Right ventricle myocardium superior (tissue), 1 donor: ENCODE measurements at places on chromosomes 12 and 14. TPM values are rescaled to one million over a fixed set of nuclear protein-coding genes. Genes with fewer than 3 reads are reported as not detected.

GRCh38 chr12:105927564-105927963 lies 211.2 kb downstream of the NUAK1 start:
- DNase-seq = no peak

DNA sequence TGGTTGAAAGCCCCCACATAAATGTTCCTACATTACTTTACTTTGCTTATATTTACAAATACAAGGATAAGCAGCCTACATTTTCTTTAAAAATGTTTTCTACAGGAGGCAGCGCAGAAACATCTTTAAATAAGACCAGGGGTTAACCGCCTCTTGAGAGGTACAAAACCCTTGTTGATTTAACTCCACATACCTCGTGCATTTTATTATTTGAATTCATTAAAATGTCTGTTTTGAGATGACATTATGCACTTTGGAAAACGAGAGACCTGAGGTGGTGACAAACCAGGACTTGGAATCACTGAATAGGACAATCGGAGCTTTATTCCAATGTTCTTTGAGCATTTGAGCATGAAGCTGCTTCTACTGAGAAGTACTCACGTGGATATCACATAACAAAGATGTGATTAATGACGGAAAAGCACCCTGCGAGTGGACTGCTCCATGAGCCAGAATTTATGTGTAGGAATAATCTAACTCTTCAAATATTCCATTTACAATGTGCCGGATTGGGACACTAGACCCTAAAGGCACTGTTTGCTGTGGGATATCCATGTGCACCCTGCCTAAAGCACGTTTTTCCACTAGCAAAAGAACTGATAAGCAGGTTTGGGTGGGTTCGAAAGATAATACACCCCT lies 746 bp upstream of the DUSP16 start:
- DNase-seq = no peak

DNA sequence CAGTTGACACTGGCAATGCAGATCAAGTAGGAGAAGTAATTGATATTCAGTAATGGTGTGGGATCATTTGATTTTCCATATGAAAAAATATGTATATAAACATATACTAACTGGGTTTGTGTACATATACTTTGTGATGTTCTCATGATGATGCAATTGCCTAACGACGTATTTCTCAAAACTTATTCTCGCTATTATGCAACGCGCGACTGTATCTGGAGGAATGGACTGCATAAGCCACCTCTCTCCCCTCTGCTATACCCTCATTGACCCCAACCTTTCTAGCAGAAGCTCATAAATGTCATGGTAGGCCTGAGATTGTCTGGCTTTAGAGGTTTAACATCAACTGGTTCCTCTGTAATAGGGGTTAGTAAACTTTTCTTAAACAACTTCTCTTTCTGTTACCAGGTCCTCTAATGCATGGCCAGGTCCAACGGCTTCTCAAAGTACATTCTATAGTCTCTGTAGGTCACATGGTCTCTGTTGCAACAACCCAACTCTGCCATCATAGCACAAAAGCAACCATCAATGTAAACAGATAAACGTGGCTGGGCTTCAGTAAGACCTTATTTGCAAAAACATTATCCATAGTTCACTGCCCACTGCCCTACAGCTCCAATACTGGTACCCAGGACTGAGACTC lies 59.3 kb downstream of the FOXN3 start:
- no peak for DNase-seq

GRCh38 chr14:105070760-105071137 lies 5.5 kb upstream of the GPR132 start:
- no peak for DNase-seq

The KLRD1 gene
- 1.6 TPM for total RNA-seq

- DNase-seq = no peak
These were observed 163.5 kb downstream of the AACS start for GRCh38 chr12:125228519-125229260.

DNA sequence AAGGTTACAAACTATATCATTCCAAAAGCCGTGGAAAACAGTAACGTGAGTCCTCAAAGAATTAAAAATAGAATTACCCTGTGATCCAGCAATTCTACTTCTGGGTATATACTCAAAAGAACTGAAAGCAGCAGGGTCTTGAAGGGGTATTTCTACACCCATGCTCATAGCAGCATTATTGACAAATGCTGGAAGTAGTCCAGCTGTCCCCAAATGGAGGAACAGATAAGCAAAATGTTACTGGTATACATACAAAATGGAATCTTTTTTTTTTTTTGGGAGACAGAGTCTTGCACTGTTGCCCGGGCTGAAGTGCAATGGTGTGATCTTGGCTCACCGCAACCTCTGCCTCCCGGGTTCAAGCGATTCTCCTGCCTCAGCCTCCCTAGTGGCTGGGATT lies 32.9 kb downstream of the ADIPOR2 start:
- no peak for DNase-seq

DNA sequence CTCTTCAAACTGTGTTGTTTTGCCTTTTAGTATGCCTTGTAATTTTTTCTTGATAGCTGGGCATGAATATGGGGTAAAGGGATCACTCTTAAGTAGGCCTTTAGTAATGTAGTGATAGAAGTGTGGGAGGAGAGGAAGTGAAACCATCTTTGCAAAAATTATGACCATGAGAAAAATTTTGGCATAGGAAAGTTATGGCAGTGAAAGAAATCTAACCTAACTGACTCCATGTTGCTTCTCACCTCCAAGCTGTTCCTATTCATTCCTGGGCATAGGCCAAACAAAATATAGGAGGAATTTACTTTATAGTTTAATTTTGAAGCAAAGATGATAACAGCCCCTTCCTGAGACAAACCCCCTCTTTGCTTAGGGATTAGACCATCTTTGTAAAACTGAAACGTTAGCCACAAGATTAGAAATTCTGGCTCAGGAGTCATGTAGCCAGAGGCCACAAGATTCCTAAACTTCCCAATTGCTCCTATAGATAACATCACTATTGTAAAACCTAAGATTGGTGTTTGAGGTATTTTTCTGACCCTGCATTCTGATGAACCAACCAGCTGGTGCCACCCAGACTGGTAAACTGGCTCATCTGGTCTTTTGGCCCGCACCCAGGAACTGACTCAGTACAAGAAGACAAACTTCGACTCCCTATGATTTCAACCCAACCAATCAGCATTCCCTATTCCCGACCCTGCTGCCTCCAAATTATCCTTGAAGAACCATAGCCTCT lies 45.8 kb downstream of the CRADD start:
- DNase-seq = no peak
